ENCODE measurements at places on chromosomes 6 and 20.

GRCh38 chr20:47273591-47274235 lies 82.8 kb downstream of the ZMYND8 start:
- DNase-seq: no peak

DNA sequence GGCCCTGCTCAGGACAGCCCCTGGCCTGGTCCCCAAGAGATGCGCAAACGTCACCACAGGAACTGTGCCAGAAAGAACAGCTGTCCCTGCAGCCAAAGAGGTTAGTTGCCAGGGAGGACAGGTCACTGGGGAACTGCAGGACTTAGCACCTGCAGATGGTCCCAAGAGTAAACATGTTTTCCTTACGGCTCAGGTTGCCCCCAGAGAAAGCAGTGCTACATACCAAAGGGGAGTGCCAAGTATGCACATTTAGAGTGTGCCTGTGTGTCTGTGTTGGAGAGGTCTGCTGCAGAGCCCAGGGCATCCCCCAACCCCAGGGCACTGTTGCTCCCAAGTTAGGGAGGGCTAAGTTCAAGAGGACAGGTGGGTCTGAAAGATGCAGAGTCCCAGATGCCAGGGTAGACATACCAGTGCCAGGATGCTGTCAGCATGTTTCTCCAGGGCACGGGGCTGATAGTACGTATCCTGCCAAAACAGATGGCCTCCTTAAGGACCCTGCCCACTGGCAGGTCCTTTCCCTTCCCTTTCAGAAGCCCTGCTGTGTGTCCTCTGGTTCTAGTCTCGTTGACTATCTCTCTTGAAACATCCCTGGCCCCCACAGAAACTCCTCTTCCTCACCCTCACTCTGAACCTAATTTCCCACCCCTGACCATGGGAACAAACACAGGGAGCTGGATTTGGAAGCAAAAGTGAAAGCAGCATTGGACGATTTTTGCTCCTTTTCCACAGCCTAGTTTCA lies 1.3 kb downstream of the ABHD16A start:
- DNase-seq: no peak

DNA sequence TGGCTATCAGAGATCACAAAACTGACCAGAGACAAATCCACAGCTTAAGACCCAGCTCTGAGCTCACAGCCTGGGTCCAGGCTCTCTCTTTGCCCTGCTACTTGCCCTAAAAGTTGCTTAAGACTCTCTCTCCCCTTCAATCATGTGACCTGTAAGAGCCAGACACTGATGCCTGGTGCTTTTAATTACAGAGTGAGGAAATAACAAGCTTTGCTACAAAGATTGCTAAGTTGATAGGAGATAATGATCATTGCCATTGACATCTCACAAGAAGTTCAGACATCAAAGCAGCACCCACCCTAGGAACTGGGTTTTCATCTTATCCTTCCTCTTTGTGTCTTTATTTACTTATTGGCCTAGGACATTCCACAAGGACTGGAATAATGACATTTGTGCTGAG lies 125.9 kb upstream of the CD93 start:
- no peak for DNase-seq

DNA sequence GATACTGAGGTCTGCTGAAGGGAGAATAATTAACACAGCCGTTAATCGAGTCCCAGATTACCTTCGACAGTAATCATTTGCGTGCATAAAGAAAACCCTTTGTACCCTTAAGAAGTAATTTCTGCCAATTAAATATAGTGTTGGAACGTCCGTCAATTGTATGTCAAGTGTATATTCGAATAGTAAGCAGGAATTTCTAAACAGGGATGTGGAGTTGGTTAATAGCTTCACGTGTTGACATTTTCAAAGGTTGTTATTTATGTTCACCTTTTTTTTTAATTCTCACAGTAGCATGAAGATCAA lies 798 bp upstream of the SNAP91 start:
- no peak for DNase-seq

- DNase-seq: no peak
Measured at GRCh38 chr6:142835787-142836535, 109.0 kb downstream of the HIVEP2 start.
